ENCODE measurements at places on chromosomes 2 and 18.

DNA sequence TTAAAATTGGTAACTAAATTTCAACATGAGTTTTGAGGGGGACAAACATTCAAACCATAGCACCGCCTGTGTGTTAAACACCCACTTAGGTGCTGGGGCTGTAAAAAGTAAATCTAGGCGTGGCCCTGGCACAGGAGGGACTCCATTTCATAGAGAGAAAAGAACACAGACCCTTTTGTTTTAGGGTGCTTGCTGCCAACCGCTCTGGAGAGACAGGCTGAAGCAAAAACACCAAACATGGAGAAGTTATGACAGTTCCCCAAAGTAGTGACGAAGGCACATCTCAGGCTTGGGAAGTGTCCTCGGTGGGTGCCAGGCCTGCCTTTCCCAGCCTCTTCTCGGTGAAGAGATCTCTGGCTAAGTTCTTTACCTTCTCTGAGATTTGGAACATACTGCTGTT lies 5.1 kb downstream of the ACTG2 start:
- DNase-seq: no peak

GRCh38 chr2:239192456-239192855 lies 208.4 kb downstream of the HDAC4 start:
- no peak for DNase-seq

DNA sequence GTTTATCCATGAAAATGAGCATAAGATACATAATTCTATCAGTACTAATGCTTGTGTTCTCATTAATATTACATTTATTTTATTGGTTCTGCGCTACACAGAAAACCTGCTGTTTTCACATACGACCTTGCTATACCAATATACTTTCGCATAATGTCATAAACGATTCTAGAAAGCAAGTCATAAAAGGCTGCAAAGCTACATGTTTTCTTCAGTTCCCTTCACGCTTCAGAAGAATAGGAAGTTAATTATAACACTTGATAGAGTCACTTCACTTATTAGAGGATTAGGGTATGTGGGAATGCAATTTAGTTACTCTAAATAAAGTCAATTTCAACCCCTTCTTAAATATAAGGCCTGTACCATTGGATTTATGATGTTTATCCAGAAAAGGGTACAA lies 29.0 kb downstream of the PSME4 start:
- no peak for DNase-seq

DNA sequence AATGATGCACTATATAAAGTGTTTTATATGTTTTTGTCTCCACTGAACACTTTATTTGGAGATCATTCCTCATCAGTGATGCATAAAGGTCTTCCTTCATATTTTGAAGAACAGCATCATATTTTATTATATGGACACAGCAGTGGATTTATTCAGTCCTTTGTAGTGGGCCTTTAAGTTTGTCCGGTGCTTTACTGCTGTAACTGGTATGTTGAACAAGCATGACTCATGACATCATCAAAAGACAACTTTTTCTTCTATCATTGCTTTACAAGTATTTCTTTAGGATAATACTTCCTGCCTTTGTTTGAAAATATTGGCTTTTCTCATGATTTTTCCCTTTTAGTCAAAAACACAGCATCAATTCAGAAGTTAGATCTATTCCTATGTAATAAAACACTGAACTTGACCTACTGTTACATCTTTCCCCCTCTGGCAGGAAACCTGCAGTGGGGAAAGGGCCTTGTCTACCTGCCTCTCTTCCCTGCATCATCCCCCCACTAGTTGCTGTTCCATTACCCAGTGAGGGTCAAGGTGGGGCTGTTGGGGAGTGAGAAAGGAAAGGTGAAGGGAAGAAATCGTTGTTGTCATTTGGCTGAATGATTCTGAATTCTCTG lies 241.2 kb downstream of the CYP26B1 start:
- DNase-seq: no peak

GRCh38 chr2:41955316-41956043 lies 92.3 kb upstream of the PKDCC start:
- DNase-seq: no peak

DNA sequence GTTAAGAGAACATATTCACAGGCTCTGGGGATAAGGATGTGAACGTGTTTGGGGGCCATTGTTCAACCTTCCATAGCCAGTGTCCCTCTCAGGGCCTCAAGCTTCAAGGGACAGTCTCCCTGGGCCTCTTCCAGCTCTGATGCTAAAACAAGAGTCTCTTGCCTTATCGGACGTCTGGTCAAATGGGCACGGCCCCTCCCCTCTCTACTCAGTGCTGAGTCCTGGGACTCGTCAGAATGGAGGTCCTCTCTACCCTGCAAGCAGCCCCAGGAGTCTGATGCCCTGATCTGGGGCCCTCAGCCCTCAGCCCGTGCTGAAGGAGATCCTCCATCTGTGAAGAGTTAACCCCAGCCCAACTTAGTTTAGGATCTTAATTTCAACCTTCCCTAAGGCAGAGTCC lies 198.2 kb downstream of the ZFP36L2 start:
- DNase-seq: no peak

GRCh38 chr2:112688086-112688880 lies 32.5 kb upstream of the NT5DC4 start:
- DNase-seq: no peak

GRCh38 chr2:126866451-126866850 lies 32.2 kb upstream of the TEX51 start:
- DNase-seq: no peak

DNA sequence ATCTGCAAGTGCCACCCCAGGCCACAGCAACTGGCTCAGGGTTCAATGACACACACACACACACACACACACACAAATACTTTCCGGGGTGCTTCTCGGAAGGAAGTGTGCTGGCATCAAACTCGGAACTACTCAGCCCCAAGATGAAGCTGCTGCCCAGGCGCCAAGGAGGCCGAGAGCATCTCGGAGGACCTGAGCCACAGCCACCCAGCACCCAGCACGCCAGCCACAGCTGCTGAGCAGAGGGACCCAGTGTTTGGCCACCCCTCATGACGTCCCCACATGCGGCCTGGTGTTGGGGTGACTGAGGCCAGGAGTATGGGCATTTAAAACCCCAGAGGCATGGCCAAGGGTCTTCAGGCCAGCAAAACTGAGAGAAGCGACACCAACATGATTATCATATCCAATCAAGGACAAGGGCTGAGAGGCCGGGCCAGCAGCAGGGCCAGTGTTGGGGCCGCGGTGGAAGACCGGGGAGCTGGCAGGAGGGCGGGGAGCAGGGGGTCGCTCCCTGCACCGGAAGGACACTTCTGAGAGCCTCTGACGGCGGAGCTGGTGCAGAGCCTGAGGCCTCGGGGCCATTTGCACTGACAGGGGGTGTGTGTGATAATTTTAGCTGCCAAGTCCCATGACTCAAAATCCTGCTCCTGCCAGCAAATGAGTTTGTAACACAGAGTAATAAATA lies 61.8 kb downstream of the BIN1 start:
- no peak for DNase-seq

DNA sequence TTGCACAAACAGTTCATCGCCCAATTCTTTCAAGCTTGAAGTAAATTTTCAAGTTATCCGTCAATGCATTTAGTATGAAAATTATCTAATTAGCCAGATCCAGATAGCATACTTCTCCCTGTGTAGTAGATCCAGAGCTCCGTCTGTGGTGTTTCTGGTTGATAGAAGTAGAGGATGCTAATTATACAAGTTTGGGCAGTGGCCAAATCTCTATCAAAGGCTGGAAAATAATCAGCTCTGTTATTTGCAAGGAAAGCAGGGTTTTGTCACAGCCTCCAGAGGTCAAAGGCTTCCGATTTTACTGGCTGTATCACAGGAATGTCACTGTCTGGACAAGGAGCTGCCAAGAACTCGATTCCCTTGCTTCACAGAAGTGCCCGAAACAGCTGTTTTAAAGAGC lies 28.6 kb downstream of the LRRC30 start:
- DNase-seq: no peak

GRCh38 chr18:76380791-76381405 lies 114.1 kb downstream of the ZNF516 start:
- DNase-seq: no peak

DNA sequence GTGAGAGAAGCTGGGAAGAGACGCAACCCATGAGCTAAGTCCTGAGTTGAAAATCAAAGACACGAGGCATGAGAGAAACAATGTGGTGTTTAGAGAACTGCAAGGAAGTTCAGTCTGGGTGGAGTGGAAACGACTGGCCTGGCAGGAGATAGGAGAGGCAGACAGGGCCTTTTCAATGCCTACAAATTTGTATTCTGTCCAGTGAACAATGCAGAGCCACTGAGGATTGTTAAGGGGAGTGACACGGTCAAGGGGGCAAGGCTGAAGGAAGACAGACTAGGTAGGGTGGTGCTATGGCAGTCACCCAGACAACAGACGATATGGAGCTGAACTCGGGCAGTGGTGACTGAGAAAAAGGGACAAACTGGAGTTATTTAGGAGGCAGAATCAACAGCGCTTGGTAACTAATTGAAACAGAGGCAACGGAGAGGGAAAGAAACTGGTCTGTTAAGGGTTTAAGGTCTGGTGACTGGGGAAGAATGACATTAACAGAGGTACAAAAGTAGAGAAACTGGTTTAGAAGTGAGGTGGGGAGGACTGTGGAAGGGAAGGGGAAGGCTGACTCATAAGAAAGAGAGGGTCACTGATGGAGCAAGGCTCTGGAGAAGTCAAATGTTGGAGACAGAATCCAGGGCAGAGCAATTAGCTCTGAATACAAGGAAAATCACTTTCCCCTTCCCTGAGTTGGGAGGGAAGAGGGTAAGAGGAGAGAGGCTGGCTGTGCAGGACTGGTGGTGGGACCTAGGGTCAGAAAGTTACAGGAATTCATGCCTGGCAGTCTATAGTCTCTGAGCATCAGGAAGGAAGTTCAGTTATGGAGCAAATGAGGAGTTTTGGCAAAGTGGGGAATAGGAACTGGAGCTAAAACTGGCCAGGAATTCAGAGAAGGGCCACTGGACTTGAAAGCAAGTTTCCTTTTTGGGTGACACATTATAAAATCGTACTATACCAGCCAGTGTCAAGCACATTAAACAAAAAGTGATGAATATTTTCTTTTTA lies 63.4 kb upstream of the CHRNA1 start:
- no peak for DNase-seq

DNA sequence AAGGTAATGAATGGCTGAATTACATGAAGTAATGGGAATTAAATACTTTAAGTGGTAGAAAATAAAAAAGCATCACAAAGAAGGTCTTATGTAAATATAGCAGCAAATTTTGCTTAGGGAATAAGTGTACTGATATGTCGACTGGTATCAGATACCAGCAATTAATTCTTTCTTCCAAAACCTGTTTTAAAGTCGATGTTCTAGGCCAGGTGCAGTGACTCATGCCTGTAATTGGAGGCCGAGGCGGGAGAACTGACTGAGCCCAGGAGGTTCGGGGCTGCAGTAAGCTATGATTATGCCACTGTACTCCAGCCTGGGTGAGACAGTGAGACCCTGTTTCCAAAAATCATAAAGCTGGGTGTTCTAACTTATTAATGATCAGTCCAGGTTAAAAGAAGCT lies 30.3 kb downstream of the SP3 start:
- DNase-seq: no peak

DNA sequence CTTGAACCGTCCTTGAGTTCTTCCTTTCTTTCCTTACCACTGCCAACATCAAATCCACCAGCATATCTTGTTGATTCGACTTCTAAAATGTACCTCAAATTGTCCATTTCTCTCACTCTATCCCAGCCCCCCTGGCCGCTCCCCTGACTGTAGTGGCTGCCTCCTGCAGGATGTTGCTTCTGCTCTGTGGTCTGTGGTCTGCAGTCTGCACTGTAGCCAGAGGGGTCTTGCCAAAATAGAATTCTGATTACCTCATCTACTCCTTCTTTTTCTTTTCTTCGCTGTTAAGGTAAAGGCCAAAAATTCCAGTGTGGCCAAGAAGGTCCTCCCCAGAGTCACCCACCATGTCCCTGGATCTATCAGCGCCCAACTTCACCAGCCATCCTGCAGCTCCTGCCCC lies 79.5 kb upstream of the ALPP start:
- DNase-seq: no peak

DNA sequence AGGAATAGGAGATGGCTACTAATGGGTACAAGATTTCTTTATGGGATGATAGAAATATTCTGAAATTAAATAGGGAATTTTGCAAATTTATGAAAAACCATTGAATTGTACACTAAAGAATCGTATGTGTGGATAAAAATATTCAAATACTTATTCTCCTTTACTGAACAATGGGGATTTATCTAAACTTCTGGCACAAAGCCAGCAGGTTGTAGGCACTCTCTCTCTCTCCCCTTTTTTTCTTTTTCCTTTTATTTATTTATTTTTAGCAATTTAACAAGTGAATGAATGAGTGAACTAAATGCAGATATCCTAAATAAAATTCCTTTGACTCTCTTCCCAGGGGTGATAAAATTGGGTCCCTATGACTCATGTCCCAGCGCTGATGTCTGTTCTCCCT lies 21.9 kb upstream of the SCYGR2 start:
- no peak for DNase-seq

DNA sequence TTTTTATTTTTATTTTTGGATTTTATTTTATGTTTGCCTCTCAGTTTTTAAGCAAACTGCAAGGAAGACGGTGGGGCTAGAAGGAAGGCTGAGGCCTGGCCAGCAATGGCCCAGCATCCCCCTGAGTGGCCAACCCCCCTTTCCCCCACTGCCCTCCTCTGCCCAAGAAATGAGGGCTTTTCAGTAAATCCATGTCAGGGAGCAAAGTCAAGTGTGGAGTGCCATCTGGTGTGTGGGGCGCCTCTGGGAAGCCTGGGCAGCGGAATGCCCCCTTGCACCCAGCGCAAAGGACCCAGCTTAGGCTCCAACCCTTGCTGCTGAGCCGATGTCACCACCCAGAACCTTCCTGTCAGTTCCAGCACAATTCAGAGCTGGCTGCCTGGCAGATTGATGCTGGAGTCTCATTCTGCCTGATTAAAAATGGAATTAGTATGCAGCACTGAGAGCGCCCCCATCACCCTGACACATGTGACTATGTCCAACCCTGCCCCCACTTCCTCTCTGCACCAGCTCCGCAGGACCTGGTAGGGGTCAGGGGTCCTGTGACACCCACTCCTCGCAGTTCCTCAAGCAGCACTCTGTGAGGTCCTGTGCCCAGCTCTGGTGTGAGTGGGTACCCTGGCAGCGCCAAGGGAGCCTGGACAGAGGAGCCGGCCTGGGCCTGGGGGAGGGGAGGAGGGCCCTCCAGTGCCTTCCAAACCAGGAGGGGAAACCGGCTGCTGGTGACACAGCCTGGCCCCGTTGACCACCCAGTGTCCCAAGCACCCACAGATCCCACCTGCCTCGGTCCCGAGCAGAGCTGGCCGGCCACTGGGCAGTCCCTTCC lies 9.2 kb upstream of the ALPP start:
- no peak for DNase-seq
